Activated effector memory CD4-positive, alpha-beta T cell treated with Interleukin-2 at 50 U/mL for 16 hours (primary cell): ENCODE measurements at places on chromosomes 13 and 19.

GRCh38 chr19:43584484-43584883 is 8.9 kb downstream of the PINLYP start:
- no peak for DNase-seq

- DNase-seq, result no peak
Observed at GRCh38 chr13:52097197-52097596, 31.7 kb downstream of the NEK5 start.

DNA sequence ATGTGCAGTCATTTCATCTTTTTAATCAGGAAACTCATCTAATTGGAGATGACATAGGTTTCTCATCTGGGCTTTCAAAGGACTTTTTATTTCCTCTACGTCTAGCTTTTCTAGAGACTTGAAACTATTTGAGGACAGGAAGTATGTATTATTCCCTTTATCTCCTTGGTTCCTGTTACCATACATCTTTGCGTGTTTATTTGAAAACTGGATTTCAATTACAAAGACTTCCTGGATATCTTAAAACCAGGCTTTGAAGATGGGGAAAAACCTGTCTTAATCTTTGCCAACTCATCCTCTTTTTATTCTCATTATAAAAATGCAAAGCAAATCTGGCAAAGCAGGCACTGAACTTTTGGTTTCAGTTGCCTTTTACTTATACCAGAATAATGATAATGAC is 130.5 kb downstream of the LMO7 start:
- no peak for DNase-seq

DNA sequence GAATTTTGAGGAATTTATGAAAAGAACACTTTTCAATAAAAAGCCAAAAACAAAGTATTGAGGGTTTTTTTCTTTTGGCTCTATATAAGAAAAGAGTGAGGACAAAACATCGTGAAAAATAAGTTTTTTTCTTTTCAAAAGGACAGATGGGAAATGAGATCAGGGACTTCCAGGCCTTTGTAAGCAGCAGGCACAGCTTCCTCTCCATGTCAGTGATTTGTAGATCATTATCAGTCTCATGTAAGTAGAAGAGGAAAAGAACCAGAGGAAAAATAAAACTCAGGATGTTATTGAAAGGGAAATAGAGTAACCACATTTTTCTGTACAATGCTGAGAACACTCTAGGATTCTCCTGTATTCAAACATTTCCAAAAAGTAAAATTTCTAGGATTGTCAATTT is 29.9 kb downstream of the DOCK9 start:
- no peak for DNase-seq

GRCh38 chr13:42388326-42388725 is 116.4 kb downstream of the AKAP11 start:
- no peak for DNase-seq

DNA sequence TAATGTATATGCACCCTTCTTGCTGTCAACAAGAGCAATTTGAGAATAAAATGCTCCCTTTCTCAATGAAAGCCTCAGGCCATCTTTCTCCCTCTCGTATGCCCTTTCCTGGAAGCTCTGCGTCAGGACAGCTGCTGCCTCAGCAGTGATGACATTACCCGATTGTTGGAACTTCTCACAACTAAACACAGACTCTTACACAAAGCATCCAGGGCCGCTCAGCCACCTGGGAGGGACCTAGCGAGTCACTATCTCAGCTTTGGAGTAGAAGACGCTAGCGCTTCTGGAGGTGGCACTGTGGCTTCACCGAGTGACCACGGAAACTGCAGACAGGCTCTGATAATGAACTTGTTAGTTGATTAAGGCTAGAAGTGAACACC is 153.2 kb upstream of the SOX1 start:
- DNase-seq, result no peak

GRCh38 chr13:99922631-99923404 is 48.7 kb downstream of the ZIC5 start:
- DNase-seq, result no peak

DNA sequence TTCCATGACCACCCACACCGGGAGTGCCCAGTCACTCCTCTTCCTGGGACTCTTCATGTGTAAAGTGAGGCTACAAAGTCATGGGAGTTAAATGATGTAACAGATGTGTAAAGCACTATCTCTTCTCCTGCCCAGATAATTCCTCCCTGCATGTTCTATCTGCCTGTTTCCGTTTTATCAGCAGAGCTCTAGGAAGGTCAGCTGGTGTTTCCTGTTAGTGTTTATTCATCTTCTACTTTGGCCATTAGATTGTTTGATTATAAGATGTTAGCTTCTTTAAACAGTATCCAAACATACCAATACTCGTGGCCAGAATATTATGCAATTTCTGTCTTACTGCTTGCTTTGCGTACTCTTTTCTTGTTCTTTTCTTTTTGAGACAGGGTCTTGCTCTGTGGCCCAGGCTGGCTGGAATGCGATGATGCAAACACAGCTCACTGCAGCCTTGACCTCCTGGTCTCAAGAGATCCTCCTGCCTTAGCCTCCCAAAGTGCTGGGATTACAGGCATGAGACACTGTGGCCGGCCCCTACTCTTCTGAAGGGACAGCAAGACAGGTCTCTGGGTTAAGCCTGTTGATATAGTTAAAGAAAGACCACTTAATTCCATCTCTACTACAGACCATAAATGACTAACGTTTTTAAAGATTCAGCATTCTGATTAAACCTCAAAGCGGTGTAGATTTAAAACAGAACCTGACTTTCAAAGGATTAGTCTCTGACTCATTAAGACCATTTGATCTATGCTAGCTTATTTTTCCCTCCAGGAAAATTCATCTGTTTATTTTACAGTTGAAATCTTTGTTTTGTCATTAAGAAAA is 97.4 kb upstream of the AKAP11 start:
- no peak for DNase-seq

GRCh38 chr19:47106821-47107201 is 6.8 kb downstream of the ZC3H4 start:
- no peak for DNase-seq

DNA sequence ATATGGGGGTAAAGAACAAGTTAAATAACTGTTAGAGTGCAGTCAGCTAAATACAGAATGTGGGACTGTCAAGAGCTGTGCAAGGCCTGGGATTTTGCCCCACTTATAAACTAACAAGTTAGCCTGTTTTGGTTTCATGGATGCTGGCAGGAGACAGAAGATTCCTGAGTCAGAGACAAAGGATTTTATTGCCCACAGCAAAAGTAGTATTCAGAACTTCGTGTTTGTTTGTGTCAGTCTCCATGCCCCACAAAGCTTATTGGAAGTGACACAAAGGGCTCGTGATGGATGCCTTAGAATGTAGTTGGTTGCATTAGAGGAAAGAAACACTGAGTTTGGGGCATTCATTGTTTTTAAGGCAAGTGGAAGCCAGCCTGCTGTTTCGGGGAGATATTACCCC is 22.2 kb upstream of the SPRYD7 start:
- DNase-seq, result no peak

GRCh38 chr13:45368005-45368404 is 27.0 kb upstream of the TPT1 start:
- no peak for DNase-seq

DNA sequence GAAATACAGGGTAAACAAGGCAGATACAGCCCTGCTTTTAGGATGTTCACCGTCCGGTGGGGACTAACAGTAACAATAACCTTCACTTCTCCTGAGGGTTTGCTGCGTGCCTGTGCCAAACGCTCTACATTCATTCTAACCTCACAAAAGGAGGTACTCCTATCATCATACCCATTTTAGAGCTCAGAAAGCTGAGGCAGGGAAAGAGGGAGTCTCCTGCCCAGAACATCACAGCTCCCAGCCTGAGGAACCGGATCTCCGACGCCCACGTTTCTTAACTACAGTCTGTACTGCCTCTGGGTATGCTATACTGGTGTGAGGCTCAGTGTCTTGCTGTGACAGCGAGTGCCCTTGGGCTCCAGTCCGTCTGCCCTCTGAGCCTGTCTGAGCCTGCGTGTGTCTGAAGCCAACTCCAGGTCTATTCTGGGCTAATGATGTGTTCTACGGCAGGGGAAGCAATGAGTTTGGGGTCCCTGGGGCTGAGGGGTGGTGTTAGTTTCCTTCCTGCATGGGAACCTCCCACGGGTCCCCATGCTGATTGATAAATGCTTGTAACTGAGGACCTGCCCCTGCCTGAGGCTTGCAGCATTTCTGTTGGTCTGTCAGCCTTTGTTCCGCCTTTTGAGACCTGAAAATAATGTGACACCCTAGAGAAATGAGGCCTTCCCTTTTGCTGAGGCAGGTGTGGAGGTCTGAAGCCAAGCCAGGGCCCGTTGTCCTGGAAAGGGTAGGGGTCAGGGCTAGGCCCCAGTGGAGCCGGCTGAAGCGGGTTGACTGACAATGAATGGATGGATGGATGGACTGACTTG is 4.9 kb downstream of the LIPE start:
- no peak for DNase-seq

DNA sequence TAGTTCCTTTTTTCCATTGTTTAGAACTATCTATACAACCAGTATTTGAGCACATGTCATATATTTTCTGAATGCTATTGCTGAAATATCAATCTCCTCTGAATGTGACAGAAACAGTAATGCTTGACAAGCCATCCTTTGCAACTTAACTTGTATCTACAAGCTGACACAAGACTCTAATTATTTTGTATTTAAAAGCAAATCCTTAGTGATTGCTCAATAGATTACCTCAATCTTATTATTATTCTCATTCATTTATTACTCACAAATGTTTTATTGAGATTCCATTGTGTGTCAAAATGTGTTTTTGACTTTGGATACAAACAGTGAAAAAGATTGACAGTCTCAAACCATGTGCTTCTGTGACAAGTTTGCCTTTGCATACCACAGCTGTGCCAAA is 787.8 kb upstream of the PRR20A start:
- no peak for DNase-seq

DNA sequence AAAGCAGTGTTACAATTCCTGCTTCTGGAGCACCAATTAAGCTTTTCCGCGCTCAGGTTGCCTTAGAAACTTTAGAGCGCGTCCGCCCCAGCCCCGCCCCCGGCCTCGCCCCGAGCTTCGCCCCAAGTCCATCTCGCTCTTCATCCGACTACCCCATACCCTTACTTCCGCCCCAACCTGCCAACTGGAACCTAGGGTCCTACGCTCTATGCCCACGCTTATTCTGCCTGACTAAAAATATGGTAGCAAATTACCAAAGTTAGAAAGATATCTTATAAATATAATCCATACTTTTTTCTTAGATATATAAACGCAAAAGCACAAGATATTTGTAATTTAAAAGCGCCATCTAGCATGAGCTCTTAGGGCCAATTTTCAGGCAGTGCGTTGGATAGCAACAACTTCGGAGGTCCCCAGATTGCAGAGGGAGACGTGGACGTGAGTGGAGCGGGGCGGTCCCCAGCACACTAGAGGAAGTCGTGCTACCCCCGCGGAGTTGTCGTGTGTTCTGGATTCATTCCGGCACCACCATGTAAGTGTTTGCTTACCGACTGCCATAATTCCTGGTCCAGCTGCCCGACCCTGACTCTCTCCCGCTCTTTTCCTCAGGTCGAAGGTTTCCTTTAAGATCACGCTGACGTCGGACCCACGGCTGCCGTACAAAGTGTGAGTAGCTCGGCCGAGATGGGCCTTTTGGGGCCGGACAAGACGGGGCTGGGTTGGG is at the start of gene UFM1:
TSS of gene UFM1 (plus strand) at position 462 of the 724 bp plus-strand sequence. CDS start at position 531, 69 bp downstream.
- DNase-seq, result peak; percentile 77

GRCh38 chr19:40217934-40218890 is at the start of gene TTC9B:
TTC9B (minus strand) TSS chr19:40218384; CDS start chr19:40218381, 3 bp downstream.
- peak; percentile 17 for DNase-seq

- no peak for DNase-seq
Observed at GRCh38 chr13:106373989-106374572, 161.4 kb downstream of the EFNB2 start.

DNA sequence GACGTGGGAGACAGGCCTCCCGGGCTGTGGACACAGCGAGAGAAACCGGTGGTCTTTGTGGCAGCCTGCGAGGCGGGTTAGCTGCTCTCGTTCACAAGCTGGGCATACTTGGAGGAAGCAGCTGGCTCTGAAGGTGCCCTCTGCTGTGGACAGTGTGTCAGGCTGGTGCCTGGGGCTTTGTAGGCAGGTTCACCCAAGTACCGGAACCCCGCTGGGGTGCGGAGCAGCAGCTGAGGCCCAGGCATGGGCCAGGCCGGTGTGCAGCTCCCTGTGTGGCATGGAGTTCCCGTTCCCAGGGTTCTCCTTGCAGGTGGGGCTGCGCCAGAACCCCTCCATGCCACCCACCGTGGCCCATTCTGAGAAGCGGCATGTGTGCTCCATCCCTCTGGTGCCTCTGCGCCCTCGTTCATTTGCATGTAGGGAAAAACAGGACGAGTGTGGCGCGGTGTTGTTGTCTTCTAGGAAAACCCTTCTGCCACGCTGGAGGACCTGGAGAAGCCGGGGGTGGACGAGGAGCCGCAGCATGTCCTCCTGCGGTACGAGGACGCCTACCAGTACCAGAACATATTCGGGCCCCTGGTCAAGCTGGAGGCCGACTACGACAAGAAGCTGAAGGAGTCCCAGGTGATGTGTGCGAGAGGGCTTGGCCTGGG is 20.0 kb downstream of the UPF1 start:
- no peak for DNase-seq

DNA sequence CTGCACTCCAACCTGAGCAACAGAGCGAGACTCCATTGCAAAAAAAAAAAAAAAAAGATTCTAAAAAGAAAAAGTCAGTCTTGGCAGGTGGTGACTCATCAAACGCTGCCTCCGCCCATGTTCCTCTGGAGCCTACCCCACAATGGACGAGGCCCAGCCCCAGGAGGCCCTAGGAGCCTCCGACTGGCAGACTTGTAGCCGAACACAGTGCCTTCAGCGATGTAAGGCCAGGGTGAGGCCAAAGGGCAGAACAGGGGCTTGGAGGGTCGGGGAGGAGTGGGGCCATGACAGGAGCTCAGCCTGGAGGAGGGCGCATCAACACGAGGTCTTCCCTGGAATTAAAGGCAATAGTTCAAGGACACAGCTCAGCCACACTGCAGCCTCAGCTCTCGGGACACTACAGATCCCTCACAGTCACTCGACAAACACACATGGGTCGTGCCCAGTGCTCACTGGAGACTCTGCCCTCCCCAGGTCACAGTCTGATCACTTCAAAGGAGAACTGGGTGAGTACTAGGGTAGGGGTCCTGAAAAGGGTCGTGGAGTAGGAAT is 5.1 kb downstream of the USE1 start:
- no peak for DNase-seq

DNA sequence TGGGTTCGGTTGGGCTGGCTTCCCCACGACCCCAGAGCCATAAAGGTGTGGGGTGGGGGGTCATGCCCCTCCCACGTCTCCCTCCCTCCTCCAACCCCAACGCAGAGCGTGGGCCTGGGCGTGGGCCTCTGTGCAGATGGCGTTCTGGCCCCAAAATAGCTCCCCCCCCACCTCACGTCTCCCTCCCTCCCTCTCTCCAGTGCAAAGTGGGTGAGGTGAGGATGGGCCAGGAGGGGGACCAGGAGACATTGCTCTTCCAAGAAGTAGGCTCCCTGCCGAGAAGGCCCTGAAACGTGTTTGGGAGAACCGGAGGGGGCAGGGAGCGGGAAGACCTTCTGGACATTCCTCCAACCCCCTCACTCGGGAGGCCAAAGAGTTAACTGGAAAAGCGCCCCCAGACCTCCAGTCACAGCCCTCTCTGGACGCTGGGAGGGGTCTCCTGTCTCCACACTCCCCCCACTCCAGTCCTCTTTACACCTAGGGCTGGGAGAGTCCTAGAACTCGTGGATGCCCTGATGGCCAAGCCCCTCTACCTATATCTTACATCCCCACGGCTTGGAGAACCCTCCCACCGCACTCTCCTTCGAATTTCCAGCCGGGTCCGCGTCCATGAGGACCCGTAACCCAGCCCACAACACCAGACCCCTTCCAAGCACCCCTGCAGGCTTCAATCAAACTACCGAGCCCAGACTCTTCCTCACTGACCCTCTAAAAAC is 855 bp downstream of the UNC13A start:
- DNase-seq, result no peak

GRCh38 chr19:4636151-4636717 is 3.1 kb upstream of the TNFAIP8L1 start:
- peak; percentile 63 for DNase-seq
